CD4-positive, alpha-beta T cell treated with Interleukin-17A for 4 hours (primary cell): ENCODE measurements at places on chromosomes 16 and 17.

DNA sequence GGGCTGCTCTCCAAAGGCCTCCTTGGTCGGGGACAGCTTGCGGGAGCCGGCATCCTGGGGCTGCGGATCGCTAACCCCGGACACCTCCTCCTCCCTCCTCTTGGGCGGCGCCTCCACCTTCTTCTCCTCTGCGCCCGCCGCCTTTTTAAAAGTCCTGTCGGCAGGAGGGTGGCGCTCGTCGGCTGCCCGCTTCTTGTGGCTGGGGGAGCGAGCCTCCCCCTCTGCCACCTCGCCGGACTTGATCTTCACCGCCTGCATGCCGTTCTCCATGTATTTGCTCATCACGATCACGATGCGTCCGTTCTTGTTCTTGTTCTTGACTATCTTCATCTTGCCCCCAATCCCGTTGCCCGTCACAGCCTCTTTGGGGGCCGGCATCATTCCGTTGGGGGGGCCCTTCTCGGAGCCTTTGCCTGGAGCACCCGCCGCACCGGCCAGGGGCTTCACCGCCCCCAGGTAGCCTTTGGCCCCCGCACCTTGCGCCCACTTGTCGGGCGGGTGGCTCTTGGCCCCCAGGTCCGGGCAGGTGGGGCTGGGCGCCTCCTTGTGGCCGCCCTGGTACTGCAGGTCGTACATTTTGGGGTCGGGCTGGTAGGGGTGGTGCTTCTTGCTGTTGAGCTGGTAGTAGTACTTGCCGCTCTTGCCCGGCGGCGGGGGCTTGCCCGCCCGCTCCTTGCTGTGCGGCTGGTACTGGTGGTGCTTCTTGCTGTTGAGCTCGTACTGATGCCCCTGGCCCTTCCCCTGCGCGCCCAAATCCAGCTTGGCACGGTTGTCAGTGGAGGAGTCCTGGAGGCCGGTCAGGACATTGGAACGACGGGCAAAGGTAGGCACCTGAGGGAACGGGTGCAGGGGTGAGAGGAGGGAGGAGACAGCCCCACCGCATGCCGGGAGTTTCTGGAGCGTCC lies 4.4 kb downstream of the CBX4 start:
- DNase-seq = peak; percentile 56

GRCh38 chr17:50891577-50891989 lies 25.4 kb upstream of the TOB1 start:
- no peak for DNase-seq

- DNase-seq = no peak
These were observed 75.6 kb downstream of the ABR start for GRCh38 chr17:1104222-1104621.

GRCh38 chr17:58531661-58532554 lies 17.5 kb upstream of the MTMR4 start:
- peak; percentile 80 for DNase-seq

DNA sequence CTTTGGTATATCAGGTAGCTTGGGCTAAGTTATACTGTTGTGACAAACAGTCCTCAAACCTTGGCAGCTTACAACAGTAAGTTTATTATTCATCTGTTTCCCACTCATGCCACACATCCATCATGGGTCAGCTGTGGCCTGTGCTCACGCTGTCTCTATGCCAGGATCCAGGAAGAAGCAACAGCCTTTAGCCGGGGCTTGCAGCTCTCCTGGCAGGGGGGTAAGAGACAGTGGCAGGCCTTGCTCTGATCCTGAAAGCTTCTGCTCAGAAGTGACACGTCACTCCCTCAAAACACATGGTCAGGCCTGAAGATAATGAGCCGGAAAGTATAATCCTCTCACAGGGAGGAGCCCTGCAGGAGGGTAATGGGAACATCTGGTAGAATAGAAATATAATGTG lies 377.6 kb downstream of the CPPED1 start:
- DNase-seq = no peak

GRCh38 chr16:88863426-88863825 lies 3.0 kb downstream of the PABPN1L start:
- DNase-seq = no peak

- DNase-seq = no peak
These were observed 3.7 kb upstream of the SLC16A11 start for GRCh38 chr17:7047566-7047965.

DNA sequence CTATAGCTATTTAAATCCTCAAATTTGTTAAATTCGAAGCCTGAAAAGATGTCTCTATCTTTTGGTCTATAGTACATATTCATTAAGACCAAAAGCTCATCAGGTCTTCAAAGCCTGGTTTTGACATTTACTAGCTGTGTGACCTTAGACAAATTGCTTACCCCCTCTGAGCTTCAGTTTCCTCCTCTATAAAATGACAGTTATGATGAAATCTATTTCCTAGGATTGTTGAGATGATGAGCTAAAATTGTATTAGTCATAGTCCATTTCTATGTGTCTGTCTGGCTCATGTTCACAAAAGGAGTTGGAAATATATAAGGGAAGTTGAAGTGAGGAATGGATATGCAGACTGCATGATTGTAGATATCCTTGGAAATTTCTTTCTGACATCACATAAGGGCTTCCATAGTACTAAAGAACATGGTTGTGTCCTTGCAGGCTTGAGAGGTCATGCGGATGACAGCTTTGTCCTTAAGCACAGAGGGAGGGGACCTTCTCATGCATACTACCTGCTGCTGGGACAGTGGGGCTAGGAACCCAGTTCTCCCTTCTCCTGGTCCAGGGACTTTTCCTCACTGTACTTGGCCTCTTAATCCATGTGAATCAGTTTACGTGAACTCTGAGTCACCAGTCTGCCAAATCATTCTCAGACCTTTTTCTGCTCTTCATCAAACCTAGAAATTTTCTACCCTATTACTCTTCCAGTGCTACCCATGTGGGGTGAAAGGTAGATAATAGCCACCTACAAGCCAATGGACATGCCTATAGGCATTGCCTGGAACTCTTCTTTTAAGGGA lies 487.5 kb upstream of the SALL1 start:
- no peak for DNase-seq

- DNase-seq = peak; percentile 81
These were observed 114.0 kb downstream of the PRKCB start for GRCh38 chr16:23949630-23950290.

- DNase-seq = no peak
These were observed 42.5 kb upstream of the ASIC2 start for GRCh38 chr17:33335491-33336173.

GRCh38 chr17:43427362-43428043 lies 28.7 kb downstream of the ARL4D start:
- no peak for DNase-seq
